T-helper 2 cell treated with Interferon-gamma antibody and Interleukin-4, amounts not matched to agents 5 μg/mL and 100 μg/mL, for 36 hours (primary cell): ENCODE measurements at places on chromosomes 6 and 20.

- H3K4me1 ChIP-seq: peaks cover 11% of the 10 kb centered on the region
- H3K36me3 ChIP-seq: peaks cover under 1% of the 10 kb centered on the region
- H3K27ac ChIP-seq: no peak overlapping the region
Observed at GRCh38 chr6:20313051-20313450, 88.6 kb upstream of the E2F3 start.

DNA sequence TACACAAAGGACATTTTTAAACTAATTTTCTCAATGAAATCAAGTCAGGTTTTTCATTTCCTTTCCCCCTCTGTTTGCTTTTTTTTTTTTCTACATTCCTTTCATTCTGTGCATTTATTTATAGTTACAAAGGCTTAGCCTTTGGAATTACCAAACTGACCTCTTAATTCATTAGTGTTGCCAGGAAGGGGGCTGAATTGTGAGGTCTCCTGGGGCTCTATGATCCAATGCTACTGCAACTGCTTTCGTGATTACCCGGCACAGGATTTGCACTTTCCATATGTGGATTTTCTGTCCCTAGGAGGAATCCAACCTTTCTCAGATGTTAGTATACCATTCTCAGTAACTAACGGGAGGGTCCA is 35.3 kb downstream of the NEDD9 start:
- no peak overlapping the region for H3K27ac ChIP-seq
- no peak overlapping the region for H3K4me3 ChIP-seq
- peaks cover 62% of the 10 kb centered on the region for H3K36me3 ChIP-seq
- DNase-seq: no peak
- peaks cover 40% of the 10 kb centered on the region for H3K4me1 ChIP-seq

DNA sequence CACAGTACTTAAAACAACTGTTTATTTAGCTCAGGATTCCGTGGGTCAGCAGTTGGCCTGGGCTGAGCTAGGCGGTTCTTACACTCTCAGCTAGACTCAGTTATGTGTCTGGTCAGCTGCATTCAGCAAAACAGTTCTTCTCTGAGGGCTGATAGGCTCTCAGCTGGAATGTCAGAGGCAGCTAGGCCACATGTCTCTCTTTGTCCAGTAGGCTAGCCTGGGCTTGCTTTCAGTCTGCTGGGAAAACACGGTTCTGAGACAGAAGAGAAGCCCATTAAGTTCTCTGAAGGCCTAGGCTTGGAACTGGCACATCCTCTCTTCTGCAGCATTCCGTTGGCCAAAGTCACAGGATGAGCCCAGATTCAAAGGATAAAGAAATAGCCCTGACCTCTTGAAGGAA is 65.6 kb downstream of the TULP4 start:
- DNase-seq: no peak
- no peaks in the 10 kb centered on the region for H3K4me1 ChIP-seq
- no peaks in the 10 kb centered on the region for H3K36me3 ChIP-seq
- H3K4me3 ChIP-seq: no peak overlapping the region
- H3K27ac ChIP-seq: no peak overlapping the region

- no peak overlapping the region for H3K4me3 ChIP-seq
- DNase-seq: no peak
- no peaks in the 10 kb centered on the region for H3K27me3 ChIP-seq
- no peaks in the 10 kb centered on the region for H3K36me3 ChIP-seq
- no peak overlapping the region for H3K27ac ChIP-seq
Observed at GRCh38 chr20:55424968-55425367, 580.4 kb downstream of the CBLN4 start.
